Activated CD8-positive, alpha-beta T cell treated with anti-CD3 and anti-CD28 coated beads, Interleukin-2, amount 10 ng/mL, durations not matched to agents 7 days and 5 days (primary cell): ENCODE measurements at places on chromosomes 3 and 15.
A peak's percentile ranks its signal among the peaks of the same experiment; 100 is the strongest.

- DNase-seq, result no peak
These were observed 61.2 kb downstream of the ITGA11 start for GRCh38 chr15:68370768-68371151.

DNA sequence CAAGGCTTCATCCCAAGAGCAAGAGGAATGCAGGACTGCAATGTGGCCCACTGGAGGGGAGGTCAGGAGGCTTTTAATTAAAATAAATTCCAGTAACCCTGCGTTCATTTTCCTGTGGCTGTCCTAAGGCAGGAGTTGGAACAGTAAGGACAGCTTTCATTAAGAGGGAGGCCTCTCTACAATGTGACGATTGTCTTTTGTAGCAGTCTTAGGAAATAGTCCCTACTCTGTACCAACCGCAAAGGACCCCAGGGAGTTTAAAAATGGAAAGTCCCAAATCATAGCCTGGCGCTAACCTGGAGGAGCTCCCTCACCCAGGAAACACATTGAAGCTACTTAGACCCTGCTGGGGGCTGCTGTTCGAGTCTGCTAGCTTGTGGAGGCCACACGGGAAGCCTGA is 62.8 kb downstream of the SYNM start:
- no peak for DNase-seq

DNA sequence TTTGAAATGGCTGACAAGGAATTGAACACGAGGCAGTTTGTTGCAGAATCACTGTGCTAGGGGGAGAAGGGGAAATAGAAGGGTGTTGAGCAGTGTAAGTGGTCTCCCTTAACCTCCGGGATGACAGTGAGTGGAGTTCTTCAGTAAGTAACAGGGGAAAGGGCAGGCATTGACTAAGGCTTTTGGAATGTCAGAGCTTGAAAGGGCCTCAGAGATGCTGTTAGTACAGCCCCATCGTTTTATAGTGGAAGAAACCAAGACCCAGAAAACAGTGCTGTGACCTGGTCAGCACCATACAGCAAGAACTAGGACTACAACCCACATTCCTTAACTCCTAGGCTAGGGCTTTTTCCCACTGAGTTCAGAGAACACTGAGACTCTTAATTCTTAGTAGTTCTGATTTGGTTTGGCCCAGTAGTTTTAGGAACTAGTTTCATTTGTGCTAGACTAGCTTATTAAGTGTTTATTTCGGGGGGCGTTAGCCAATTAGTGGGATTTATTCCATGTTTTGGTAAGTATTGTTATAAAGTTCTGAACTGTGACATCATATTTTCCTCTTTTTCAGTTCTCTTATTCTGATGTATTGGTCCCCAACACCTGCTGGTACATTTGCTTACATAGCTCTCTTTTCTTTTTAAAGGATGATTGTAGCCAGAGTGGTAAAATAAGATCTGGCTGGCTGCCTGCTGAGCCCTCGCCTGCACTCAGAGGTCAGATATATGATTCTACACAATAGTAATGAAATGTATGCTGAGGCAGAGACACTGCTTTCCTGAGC is 34.2 kb downstream of the RAB11A start:
- DNase-seq, result no peak

DNA sequence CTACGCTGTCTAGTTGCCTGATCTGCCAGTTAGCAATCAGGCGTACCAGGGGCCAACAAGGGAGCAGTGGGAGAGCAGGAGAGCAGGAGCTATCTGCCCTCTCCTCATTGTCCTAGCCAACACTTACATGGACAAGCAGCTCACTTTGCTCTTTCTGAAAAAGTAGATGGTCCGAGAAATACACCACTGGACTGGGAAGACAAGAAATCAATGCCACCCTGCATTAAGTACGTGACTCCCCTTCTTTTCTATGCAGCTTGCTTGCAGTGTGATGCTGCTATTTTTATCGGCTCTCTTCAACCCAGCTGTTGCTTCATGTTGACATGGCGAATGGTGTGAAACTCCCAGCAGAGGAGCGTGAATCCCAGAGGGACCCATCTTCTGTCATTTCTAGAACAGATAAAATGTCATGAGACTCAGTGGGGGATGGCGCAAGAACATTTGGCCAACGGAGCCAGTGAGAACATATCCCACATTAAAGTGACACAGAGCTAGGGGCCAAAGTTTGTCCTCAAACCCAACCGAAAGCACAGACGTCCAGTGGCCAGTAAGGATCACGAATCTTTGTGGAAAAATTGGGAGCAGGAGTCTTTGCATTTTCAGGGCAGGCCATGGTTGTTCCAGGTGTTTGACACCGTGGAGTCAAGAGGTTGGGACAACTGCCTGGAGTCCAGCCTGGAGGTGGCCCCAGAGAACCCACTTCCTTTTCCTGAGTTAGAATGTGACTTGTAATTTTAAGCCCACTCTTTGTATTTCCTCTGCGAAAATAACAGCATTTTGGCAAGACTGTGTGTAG is 53.7 kb upstream of the MEF2A start:
- no peak for DNase-seq

- DNase-seq, result no peak
These were observed 24.8 kb upstream of the SPTBN5 start for GRCh38 chr15:41918506-41919126.

GRCh38 chr3:194824701-194825111 is 139.0 kb downstream of the FAM43A start:
- no peak for DNase-seq

DNA sequence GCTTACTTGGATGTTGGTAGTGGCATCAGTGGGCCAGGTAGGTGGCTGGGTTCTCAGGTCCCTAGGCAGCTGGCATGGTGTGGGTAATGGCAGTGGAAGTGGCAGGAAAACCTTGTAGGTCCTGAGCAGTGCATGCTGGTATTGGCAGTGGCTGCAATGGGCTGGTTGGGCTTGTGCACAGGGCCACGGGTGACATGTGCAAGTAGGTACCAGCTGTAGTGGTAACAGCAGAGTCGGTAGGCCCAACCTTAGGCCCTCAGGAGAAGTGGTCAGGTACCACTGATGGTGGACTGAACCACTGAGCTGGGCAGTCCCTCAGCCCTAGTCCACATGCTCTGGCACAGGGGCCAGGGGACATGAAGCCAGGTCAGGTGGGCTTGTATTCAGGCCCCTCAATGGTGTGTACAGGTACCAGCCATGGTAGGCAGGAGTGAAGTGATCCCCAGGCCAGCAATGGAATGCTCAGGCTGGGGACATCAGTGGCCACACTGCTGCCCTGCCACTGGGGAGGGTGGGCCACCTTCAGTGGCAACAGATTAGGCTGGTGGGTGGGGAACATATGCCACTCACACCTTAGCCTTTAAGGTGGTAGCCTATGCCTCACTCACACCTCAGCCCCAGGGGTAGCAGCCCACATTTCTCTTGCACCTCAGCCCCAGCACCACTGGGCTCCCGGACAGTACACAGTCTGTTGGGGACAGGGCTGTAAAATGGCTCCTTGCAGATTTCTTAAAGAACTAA is 118.1 kb downstream of the LRRK1 start:
- DNase-seq, result no peak

DNA sequence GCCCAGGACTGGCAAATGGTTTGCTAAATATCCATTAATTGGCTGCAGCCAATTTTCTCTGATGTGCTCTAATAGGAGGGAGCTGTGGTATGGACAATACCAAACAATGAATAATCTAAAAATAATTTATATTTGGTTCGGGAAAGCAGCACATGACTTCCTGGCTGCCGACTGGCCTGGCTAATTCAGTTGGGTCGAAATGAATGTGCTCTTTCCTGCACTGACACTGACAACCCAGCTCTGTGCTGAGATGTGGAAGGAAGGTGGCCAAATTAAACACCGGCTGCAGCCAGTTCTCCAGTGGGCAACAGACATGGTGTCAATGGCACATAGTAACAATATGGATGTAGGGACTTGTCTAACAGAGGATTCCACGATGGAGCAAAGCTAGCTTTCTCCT is 21.1 kb upstream of the COLQ start:
- DNase-seq, result no peak

GRCh38 chr3:150240891-150241290 is 167.2 kb upstream of the TSC22D2 start:
- DNase-seq, result no peak

DNA sequence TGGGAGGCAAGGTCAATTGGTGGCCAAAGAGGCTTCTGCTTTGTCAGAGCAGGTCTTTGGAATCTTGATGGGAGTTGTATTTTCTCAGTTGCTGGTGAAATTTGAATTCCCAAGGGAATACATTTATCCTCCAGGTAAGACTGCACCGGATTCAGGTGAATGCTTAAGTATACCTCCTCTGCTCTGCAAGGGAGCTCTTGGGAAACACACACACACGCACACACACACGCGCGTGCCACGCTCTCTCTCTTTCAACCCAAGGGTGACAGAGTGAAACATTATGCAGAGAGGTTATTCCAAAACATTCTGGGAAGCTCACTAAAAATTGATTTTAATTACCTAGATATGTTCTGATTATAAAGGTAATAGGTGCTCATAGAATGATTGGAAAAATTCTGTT is 33.7 kb downstream of the ST6GAL1 start:
- DNase-seq, result no peak

DNA sequence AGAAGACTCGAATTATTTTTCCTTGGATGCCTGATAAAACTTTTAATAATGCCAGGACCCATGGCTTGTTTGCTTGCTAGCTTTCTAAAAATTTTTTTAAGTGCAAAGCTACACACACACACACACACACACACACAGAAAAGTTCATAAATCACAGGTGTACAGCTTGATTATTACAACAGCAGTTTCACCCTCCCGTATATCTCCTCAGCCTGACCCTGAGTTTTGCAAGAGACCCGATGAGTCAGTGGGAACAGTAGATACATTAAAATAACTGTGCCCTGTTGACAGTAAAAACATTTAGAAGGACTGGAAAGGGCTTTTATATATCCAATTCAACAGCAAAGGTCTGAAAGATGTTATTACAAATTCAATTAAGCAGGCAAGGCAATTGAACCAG is 46.7 kb downstream of the EMC4 start:
- no peak for DNase-seq

- no peak for DNase-seq
These were observed 5.1 kb downstream of the BFSP2 start for GRCh38 chr3:133404920-133405319.

- DNase-seq, result no peak
These were observed 2.5 kb downstream of the ARL6IP5 start for GRCh38 chr3:69087030-69087791.

GRCh38 chr3:66115858-66116654 is 77.3 kb upstream of the MAGI1 start:
- no peak for DNase-seq

GRCh38 chr15:75927601-75928000 is 23.9 kb downstream of the FBXO22 start:
- DNase-seq, result no peak

DNA sequence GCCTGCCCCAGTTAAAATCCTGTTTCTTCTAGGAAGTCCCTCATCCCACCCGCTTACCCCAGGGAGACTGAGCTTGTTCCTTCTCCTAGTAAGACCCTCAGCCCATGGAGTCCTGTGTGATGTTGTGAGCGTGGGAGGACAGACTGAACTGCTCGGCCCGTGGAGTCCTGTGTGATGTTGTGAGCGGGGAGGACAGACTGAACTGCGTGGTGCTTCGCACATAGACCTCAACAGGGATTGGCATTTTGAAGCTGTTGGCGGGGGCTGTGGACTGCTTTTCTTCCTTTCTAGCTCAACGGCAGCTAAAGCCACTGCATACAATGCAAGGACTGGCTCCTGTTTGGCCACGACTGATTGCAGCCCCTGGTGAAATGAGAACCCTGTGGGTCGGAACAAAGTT is 1.6 kb upstream of the SPTBN5 start:
- no peak for DNase-seq

DNA sequence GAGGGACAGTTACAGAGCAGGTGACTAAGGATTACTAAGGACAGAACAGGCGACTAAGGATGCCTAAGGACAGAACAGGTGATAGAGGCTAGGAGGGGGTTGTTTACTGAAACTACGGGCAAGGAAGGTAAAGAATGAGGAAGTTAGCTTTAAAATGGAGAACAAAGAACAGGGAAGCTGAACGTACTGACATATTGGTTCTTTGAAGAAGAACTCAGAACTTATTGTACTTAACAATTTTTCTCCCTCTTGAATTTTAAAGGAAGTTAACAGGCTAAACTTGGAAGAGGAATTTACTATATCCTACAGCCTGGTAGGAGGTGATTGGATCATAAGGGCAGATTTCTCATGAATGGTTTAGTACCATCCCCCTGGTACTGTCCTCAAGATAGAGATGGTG is 290.2 kb downstream of the SHQ1 start:
- DNase-seq, result no peak

DNA sequence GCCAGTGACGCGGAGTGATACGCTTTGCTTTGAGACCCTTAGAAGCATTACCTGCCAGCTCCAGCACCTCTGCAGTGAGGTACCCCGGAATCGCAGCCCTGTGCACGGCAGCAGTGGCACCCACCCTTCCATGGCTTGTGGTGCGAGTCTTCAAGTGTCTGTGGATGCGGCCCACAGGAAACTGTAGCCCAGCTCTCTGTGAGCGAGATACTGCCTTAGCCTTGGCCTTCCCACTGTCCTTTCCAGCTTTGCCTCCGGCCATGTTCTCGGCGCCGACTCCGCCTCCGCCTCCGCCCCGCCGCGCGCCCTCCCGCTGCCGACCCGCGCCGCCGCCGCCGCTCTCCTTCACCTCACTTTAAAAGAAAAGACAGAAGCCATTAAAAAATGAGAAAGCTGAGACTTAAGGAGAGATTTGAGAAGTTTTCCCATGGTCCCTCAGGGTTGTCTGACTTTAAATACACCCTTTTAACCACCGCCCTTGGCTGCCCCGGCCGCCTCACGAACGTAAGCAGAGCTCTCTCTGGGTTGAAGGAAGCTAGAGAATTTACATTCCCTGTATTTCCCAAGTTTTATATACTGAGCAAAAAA is 78.5 kb upstream of the FAM174B start:
- DNase-seq, result peak; percentile 25

- no peak for DNase-seq
These were observed 2.3 kb downstream of the CCK start for GRCh38 chr3:42263354-42264346.

DNA sequence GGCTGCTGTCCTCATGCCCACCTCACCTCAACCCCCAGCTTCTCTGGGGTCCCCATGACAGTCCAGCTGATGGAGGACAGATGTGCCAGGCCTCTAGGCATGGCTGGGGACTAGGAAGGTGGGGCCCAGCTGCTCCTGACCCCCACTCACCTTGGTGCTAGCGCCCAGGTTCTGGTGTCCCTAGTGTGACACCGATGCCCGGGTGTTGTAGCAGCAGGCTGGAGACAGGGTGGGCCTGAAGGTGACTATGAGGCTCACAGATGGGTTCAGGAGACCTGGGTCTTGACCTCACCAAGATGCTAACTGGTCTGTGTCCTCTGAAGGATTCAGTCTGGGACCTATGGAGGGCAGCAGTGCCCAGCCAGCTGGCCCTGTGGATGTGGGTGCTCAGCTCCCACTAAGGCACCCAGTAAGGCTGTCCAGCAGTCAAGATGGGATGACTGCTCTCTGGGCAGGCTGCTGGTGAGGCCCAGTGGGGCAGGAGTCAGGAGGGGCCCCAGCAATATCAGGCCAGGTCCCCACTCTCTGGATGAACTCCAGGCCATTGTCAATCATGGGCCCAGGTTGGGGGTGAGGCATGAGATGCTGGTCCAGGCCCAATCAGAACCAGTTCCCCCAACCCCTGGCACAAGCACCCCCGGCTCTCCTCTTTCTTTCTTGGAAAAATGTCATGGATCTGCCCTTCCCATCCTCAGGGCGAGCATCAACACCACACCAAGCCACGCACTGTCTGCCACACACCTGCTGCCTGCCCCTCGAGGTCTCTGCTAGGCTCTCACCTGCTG is 33.0 kb downstream of the ALDH1L1 start:
- DNase-seq, result peak; percentile 7

GRCh38 chr3:8599146-8599545 is 45.5 kb downstream of the SSUH2 start:
- DNase-seq, result no peak
